ENCODE measurements at places on chromosomes 3 and 15. TPM values are rescaled to one million over a fixed set of nuclear protein-coding genes. Genes with fewer than 3 reads are reported as not detected.

The MST1 gene
- 5.0 TPM for total RNA-seq

The GABRB3 gene
- 0.34 TPM for total RNA-seq

The TM4SF1 gene
- total RNA-seq, result 121 TPM

The PGBD4 gene
- total RNA-seq, result 2.4 TPM

The CA12 gene
- total RNA-seq, result 211 TPM

The CRTAP gene
- total RNA-seq, result 114 TPM

The DPPA2 gene
- total RNA-seq, result not detected

The LRRN1 gene
- total RNA-seq, result under 0.01 TPM

The BOC gene
- total RNA-seq, result 0.34 TPM

The SNX22 gene
- under 0.01 TPM for total RNA-seq

The DNAH12 gene
- under 0.01 TPM for total RNA-seq

The SLC6A1 gene
- not detected for total RNA-seq

The ERICH6 gene
- total RNA-seq, result not detected

The CCK gene
- total RNA-seq, result 4.8 TPM

The ZBED2 gene
- 2.1 TPM for total RNA-seq

The NRROS gene
- total RNA-seq, result 0.07 TPM

The CIP2A gene
- total RNA-seq, result 1.4 TPM

The BTLA gene
- 0.07 TPM for total RNA-seq

The TRIM42 gene
- total RNA-seq, result not detected

The SLC24A1 gene
- 8.0 TPM for total RNA-seq

The HRG gene
- not detected for total RNA-seq

The TMCO5A gene
- total RNA-seq, result not detected

The RARB gene
- total RNA-seq, result 2.6 TPM

The UROC1 gene
- not detected for total RNA-seq

The ITIH4 gene
- total RNA-seq, result 2.5 TPM

The LRRC49 gene
- total RNA-seq, result 9.5 TPM

The PRR20G gene
- not detected for total RNA-seq

The GOLGA8K gene
- 0.28 TPM for total RNA-seq

The RNF123 gene
- total RNA-seq, result 22.9 TPM

All from nasal cavity respiratory epithelium epithelial cell of viscerocranial mucosa (primary cell).